ENCODE measurements at places on chromosomes 16 and 17. TPM values are rescaled to one million over a fixed set of nuclear protein-coding genes. Genes with fewer than 3 reads are reported as not detected.
A peak's percentile ranks its signal among the peaks of the same experiment; 100 is the strongest.

DNA sequence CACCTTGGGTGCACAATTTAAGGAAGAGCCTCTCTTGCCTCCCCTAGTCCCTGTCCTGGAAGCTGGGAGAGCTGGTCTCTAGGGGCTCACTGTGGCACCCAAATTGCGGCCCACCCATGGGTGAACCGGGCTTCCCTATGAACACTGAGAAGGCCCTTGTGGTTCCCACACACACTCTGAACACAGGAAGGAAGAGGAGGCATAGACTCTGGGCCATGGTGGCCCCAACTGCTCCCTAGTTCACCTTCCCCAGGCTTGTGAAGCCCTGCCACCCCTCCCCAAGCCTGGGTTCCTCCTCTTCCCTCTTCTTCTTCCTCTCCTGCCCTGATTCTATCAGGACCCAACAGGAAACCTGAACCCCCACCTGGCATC is 10.5 kb downstream of the SREBF1 start:
- no peak overlapping the region for H3K4me3 ChIP-seq
- peaks cover 52% of the 10 kb centered on the region for H3K4me1 ChIP-seq
- no peak overlapping the region for H3K27ac ChIP-seq
- no peaks in the 10 kb centered on the region for H3K36me3 ChIP-seq

DNA sequence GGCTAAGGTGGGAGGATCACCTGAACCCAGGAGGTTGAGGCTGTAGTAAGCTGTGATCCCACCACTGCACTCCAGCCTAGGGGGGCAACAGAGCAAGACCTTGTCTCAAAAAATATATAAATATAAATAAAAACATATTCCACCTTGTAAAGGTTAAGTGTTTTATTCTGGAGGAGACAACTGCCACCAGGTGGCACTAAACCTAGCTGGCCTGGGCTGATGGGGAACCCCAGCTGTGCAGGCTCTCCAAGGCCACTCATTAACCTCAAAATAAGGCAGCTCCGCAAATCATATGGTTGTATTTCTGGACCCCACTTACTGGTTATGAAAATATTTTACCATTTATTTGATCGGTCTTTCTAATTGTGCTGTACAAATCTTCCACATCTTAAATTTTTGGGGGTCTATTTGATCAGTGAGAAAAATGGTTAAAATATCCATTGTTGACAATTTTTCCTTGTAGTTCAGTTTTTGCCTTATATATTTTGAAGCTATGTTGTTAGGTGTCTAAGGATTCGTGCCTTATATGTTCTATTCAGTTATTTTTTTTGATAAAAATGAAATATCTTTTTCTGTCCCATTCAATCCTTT is 8.5 kb upstream of the ICAM2 start:
- H3K4me1 ChIP-seq = peaks cover 18% of the 10 kb centered on the region
- peak; percentile 58 for DNase-seq
- no peak overlapping the region for H3K27ac ChIP-seq
- no peaks in the 10 kb centered on the region for H3K36me3 ChIP-seq
- no peak overlapping the region for H3K4me3 ChIP-seq
- H3K27me3 ChIP-seq = peaks cover 2% of the 10 kb centered on the region

GRCh38 chr16:86046667-86047270 is 147.8 kb downstream of the IRF8 start:
- H3K36me3 ChIP-seq = no peaks in the 10 kb centered on the region
- peaks cover 52% of the 10 kb centered on the region for H3K27me3 ChIP-seq
- no peak overlapping the region for H3K27ac ChIP-seq
- no peak overlapping the region for H3K4me3 ChIP-seq
- DNase-seq = no peak

Gene TP53TG3F
- total RNA-seq = not detected

Gene C1QTNF8
- total RNA-seq = not detected

All from HFFc6 (cell line).